Cardiac fibroblast (primary cell): ENCODE measurements at places on chromosomes 6 and 20.

GRCh38 chr6:35064757-35065440 lies 76.2 kb downstream of the TCP11 start:
- no peak for DNase-seq

DNA sequence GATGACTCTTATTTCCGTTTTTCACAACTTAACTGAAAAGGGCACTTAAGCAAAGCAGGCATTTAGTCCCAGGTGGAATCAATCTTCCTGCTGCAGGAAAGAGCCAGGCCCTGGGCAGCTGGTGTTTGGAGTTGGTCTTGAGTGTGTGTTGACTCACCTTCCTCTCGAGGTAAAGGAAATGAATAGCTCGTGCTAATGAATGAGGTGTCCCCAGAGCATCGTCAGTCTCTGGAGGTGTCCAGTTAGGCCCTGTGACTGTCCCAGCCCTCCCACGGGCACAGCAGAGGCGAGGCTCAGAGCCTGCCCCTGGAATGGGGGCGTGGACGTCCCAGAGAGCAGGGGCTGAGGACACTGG lies 277.7 kb downstream of the NRN1 start:
- DNase-seq = peak; percentile 64

GRCh38 chr6:21448485-21449109 lies 145.0 kb upstream of the SOX4 start:
- no peak for DNase-seq

GRCh38 chr6:36851626-36852025 lies 12.4 kb upstream of the CPNE5 start:
- peak; percentile 31 for DNase-seq

DNA sequence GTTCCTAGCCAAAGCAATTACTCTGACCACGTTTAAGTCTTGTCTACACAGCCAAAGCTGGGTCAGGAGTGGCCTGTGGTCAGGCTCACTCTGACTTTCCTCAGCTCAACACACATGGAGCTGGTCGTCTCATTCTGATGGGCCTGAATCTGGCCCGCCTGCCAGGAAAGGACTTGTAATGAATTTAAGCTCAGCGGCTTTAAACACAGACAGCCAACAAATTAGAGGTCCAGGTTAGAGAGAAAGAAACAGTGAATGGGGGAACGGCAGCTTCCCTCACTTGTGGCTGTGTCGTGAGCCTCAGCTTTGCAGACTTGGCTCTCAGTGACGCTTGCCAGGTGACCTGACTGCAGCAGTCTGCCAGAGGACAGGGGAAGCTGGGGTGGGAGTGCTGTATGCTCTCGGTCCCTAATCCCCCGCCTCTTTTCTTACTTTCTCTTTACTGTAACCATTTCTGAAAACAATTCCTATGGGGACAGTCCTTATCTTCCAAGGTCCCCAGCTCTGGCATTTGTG lies 121.9 kb upstream of the AGPAT4 start:
- no peak for DNase-seq

DNA sequence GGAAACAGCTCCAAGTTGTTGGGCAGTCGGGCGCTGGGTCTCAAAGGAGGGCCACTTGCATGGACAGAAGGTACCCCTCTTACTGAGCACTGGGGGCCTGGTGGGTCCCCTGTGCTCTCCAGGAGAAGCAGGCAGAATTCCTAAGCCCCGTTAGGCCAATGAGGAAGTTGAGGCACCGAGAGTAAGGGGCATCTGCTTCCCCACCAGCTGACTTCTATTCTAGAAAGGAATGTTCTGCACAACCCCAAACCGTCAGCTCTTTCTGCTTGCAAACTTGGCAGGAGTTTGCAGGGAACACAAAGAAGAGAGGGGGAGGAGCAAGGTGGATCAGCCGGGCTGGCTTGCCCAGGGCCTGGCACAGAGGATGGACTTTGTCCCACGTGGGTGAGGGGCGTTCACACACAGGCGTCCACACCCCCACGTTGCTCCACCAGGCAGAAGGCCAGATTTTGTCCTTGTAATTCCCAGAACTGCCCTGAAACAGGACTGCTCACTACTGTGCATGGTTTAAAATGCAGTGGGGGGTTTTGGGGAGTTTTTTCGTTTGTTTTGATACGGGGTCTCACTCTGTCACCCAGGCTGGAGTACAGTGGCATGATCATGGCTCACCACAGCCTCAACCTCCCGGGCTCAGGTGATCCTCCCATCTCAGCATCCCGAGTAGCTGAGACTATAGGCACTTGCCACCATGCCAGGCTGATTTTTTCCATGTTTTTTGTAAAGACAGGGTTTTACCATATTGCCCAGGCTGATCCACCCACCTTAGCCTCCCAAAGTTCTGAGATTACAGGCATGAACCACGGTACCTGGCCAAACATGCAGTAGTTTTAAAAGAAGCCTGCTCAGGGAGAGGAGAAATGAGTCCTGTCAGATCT lies 93.3 kb downstream of the SNX5 start:
- peak; percentile 53 for DNase-seq

DNA sequence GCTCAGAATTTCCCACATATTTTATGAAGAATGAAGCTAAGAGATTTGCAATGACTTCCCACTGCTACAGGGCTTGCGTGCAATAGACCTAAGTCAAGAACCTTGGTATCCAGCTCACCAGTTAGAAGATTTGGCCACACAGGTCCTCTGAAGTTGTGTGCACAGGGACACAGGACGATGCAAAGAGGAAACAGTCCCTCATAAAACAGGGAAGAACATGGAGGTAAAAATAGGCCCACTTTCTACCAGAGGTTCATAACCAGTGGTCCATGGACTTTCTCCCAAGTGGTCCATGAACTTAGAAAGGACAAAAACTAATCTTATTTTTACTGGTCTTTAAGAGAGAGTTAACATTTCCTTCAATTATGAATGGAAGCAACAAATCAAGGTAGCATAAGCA lies 1.3 kb downstream of the ZKSCAN4 start:
- no peak for DNase-seq

DNA sequence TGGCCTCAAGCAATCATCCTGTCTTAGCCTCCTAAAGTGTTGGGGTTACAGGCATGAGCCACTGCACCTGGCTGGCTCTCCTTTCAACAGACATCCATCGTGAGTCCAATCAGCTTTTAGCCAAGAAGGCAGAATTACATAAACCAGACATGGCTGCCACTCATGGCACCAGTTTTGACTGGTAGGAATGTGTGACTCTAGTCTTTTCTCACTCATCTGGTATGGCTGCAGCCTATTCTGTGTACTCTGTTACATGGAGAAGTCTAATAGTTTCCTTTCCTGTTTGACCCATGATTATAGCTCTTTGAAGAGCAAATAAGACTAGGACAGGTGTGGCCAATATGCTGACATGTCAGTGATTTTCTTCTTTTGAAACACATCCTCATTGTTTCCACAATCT lies 27.0 kb upstream of the RNF144B start:
- DNase-seq = no peak

- DNase-seq = peak; percentile 40
Measured at GRCh38 chr6:151242420-151242861, 2.7 kb downstream of the AKAP12 start.

DNA sequence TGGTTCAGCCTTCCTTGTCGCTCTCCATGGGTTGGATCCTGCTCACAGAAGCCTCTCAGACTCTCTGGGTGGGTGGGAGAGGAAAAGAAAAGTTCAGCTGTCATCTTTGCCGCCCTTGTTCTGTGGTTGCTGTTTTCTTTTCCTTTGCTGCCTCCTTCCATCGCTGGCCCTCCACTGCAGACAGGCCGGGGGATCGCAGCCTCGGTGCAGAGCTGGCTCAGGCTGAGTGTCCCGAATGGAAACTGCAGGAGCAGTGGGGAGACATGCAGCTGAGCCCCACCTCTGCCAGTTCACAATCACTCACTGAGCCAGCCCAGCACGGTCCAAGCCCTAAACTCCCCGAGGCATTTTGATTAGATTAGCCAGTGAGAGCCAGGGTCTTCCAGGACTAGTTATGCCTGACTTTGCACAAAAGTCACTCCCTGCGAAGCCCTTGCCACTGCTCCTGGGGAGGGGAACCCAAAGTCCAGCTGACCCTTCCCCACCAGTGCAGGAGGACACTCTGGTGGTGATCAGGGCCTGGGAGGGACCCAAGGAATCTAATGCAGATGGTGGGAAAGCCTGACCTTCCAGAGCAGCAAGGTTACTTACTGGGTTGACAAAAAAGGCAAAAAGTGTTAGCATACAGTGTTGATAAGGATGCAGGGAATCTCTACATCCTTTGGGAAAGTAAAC lies 14.0 kb downstream of the NRN1 start:
- no peak for DNase-seq

DNA sequence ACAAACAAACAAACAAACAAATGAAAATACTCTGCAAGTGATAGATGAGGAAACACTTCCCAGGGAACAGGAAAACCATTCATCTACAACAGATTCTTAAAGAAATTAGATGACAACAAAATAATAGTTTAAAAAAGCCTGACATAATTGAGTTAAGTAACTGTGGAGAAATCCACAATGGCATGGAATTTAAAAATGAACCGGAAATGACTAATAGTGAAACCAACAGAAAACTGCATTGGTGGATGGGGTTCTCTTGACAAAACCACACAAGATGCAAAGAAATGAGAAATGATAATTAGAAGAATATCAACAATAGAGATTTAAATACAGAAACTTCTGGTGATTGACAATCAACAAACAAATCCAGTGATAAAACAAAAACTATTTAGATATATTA lies 785.6 kb downstream of the QKI start:
- peak; percentile 4 for DNase-seq
